Smooth muscle cell of trachea (primary cell): ENCODE measurements at places on chromosomes 2 and 18. TPM values are rescaled to one million over a fixed set of nuclear protein-coding genes. Genes with fewer than 3 reads are reported as not detected.

SCN3A gene
- 0.50 and 1.3 TPM in 2 replicates for total RNA-seq

ALLC gene
- total RNA-seq, result not detected in 2 replicates

FHOD3 gene
- 18.8 and 22.3 TPM in 2 replicates for total RNA-seq

RIT2 gene
- total RNA-seq, result not detected in 2 replicates

COL5A2 gene
- total RNA-seq, result 279 and 388 TPM in 2 replicates

STPG4 gene
- 0.17 TPM in 1 of 2 replicates, not detected in the other for total RNA-seq

KATNAL2 gene
- 6.7 and 9.6 TPM in 2 replicates for total RNA-seq

IFIH1 gene
- 8.4 and 11.1 TPM in 2 replicates for total RNA-seq

CENPA gene
- total RNA-seq, result 0.99 and 21.4 TPM in 2 replicates

DSG4 gene
- total RNA-seq, result not detected in 2 replicates

MARS2 gene
- total RNA-seq, result 1.3 and 4.0 TPM in 2 replicates

ABCB11 gene
- under 0.01 TPM in 1 of 2 replicates, not detected in the other for total RNA-seq

DUSP19 gene
- total RNA-seq, result 3.5 TPM in 2 replicates

RNF25 gene
- 19.6 and 28.4 TPM in 2 replicates for total RNA-seq

CFC1 gene
- not detected in 2 replicates for total RNA-seq

MALL gene
- total RNA-seq, result 39.9 and 41.2 TPM in 2 replicates

TMEM37 gene
- 0.44 and 1.5 TPM in 2 replicates for total RNA-seq

ABHD1 gene
- under 0.01 and 0.15 TPM in 2 replicates for total RNA-seq

IL36B gene
- not detected in 2 replicates for total RNA-seq

GCG gene
- not detected in 2 replicates for total RNA-seq

VWC2L gene
- not detected in 2 replicates for total RNA-seq

ANKRD36C gene
- total RNA-seq, result 28.8 and 58.8 TPM in 2 replicates

CYTIP gene
- not detected in 2 replicates for total RNA-seq

RAB27B gene
- 1.0 and 2.0 TPM in 2 replicates for total RNA-seq

RSAD2 gene
- total RNA-seq, result 0.44 and 0.50 TPM in 2 replicates

CD28 gene
- total RNA-seq, result under 0.01 TPM in 1 of 2 replicates, not detected in the other

NCKAP1 gene
- 163 and 167 TPM in 2 replicates for total RNA-seq

DYNC1I2 gene
- 102 and 173 TPM in 2 replicates for total RNA-seq

TUBA3E gene
- not detected in 2 replicates for total RNA-seq

CPSF3 gene
- total RNA-seq, result 52.8 and 83.0 TPM in 2 replicates

PPM1B gene
- 16.7 and 22.8 TPM in 2 replicates for total RNA-seq

PLGLB1 gene
- 1.5 and 2.0 TPM in 2 replicates for total RNA-seq

LIMS3 gene
- 2.3 TPM in 1 of 2 replicates, not detected in the other for total RNA-seq

NPPC gene
- total RNA-seq, result not detected in 2 replicates

FBXO15 gene
- total RNA-seq, result 1.2 and 1.5 TPM in 2 replicates

RETSAT gene
- total RNA-seq, result 58.6 and 90.0 TPM in 2 replicates

WDR54 gene
- 36.4 and 95.7 TPM in 2 replicates for total RNA-seq

SP3 gene
- 108 and 122 TPM in 2 replicates for total RNA-seq

DYTN gene
- total RNA-seq, result not detected in 2 replicates

CPO gene
- total RNA-seq, result 0.17 TPM in 1 of 2 replicates, not detected in the other

SCRN3 gene
- total RNA-seq, result 28.3 and 42.9 TPM in 2 replicates

ZNF385B gene
- total RNA-seq, result not detected in 2 replicates
